Left renal pelvis (tissue), 4 donors: ENCODE measurements at places on chromosomes 2 and 18. TPM values are rescaled to one million over a fixed set of nuclear protein-coding genes. Genes with fewer than 3 reads are reported as not detected.

The PLA2R1 gene
- 66.6 TPM for polyA plus RNA-seq

The MERTK gene
- polyA plus RNA-seq = 21.0 TPM

The SPP2 gene
- polyA plus RNA-seq = not detected

The SYT4 gene
- 0.18 TPM for polyA plus RNA-seq

The PSTPIP2 gene
- polyA plus RNA-seq = 9.8 TPM

The EFR3B gene
- polyA plus RNA-seq = 5.7 TPM

The MYOM1 gene
- 6.7 TPM for polyA plus RNA-seq

The KIF5C gene
- 4.1 TPM for polyA plus RNA-seq

The ANKZF1 gene
- polyA plus RNA-seq = 28.0 TPM

The SERPINB4 gene
- polyA plus RNA-seq = not detected

The HOXD1 gene
- 3.1 TPM for polyA plus RNA-seq

The COLEC12 gene
- polyA plus RNA-seq = 36.5 TPM

The ST8SIA5 gene
- 0.99 TPM for polyA plus RNA-seq

The ALPG gene
- not detected for polyA plus RNA-seq

The GALR1 gene
- polyA plus RNA-seq = 0.11 TPM

The COL5A2 gene
- 190 TPM for polyA plus RNA-seq

The BIN1 gene
- 102 TPM for polyA plus RNA-seq

The CD207 gene
- polyA plus RNA-seq = 0.09 TPM

The GALNT13 gene
- polyA plus RNA-seq = 6.7 TPM

The PFN4 gene
- polyA plus RNA-seq = 1.9 TPM

The DNAJC5G gene
- polyA plus RNA-seq = 1.7 TPM

The L3MBTL4 gene
- polyA plus RNA-seq = 1.1 TPM

The CD302 gene
- 18.5 TPM for polyA plus RNA-seq

The NR4A2 gene
- 0.73 TPM for polyA plus RNA-seq

The ALK gene
- 0.69 TPM for polyA plus RNA-seq

The RAX gene
- not detected for polyA plus RNA-seq

The RNU2-63P gene
- polyA plus RNA-seq = not detected

The CAPN14 gene
- polyA plus RNA-seq = 0.09 TPM

The C2orf69 gene
- polyA plus RNA-seq = 12.5 TPM

The SERPINB13 gene
- polyA plus RNA-seq = not detected

The ARHGEF4 gene
- 6.2 TPM for polyA plus RNA-seq
